Iris pigment epithelial cell (primary cell): ENCODE measurements at places on chromosomes 1 and 21.

DNA sequence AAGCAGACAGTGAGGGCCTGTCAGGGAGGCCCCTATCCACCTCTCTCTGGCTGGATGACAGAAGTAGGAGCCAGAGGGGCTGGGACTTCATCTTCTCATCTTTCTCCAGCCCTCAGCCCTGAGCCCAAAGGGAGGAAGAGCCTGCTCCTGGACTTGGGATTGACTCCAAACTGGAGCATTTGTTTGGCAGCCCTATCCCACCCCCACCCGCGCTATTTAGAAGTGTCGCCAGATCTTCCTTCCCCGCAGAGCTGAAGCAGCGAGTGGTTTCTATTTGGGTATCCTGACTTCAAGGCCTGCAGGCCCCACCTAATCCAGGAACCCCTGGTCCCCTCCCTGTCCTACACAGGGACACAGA, 9.6 kb downstream of the NES start:
- no peak for DNase-seq

DNA sequence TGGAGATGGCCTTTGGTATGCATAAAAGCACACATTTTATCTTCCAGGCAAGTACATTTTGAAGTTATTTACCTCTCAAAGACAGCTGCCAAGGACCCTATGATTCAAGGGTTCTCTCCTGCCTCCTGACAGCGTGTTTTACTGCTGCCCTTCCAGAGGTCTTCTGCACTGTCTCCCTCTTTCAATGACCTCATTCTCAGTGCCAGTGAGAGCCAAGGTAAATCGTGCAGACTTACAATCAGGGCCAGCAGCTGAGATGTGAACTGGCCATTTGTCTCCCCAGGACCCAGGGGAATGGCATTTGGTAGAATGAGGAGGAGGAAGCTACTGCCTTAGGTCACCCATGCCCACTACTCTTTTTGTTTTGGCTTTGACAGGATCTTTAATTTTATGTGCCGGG, 84.2 kb upstream of the FGGY start:
- no peak for DNase-seq

DNA sequence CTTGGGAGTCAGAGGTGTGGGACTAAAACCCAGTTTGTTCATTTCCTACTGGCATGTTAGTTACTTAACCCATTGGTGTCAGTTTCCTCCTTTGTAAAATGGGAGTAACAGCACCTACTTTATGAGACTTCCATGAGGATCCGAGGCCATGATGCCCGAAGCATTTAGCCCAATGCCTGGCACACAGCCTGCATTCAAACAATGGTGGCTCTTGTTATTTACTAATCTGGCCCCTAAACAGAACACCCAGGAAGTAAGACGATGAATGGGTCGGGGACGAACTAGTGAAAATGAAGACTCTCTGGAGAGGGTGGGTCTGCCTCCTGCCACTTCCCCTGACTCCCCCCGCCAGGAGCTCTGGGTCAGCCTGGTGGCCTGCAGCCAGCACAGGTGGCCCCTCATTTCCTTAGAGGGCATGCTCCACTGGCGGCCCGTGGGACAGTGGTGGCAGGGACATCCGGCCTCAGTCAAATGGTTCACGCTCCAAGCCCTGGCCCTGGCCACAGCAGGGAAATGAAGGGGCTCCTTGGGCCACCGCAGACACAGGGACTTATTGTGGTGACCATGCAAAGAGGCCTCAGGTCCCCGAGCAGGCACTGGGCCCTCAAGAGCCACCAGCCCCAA, 9.5 kb upstream of the TAS1R2 start:
- DNase-seq: no peak

DNA sequence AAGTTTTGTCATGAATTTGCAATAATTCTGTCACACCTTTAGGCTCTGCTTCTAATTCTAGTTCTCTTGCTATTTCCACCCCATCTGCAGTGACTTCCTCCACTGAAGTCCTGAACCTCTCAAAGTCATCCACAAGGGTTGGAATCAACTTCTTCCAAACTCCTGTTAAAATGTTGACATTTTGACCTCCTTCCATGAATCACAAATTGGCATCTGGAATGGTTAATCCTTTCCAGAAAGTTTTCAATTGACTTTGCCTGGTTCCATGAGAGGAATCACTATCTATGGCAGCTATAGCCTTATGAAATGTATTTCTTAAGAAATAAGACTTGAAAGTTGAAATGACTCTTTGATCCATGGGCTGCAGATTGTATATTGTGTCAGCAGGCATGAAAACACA, 19.7 kb upstream of the SFT2D2 start:
- no peak for DNase-seq

DNA sequence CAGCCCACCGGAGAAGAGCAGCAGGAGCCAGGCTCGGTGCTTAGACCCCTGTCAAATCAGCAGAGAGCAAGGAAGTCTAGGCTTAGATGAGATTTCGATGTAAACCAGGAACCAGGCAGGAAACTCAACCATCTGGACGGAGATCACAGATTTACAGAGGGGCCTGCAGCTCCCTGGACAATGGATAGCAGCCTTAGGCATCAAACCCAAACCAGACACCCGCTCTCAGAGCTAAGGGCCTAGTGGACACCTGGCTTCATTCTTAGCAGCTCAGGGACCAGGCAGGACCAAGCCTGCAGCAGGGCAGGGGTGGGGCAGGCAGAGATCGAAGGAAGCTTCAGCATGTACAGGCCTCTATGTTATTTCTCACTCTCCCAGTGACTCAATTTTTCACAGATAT, 127.8 kb upstream of the FMN2 start:
- no peak for DNase-seq

- DNase-seq: no peak
Measured at GRCh38 chr1:100757946-100758345, 38.4 kb downstream of the VCAM1 start.

- no peak for DNase-seq
Measured at GRCh38 chr1:158333405-158334155, 2.2 kb upstream of the CD1B start.

DNA sequence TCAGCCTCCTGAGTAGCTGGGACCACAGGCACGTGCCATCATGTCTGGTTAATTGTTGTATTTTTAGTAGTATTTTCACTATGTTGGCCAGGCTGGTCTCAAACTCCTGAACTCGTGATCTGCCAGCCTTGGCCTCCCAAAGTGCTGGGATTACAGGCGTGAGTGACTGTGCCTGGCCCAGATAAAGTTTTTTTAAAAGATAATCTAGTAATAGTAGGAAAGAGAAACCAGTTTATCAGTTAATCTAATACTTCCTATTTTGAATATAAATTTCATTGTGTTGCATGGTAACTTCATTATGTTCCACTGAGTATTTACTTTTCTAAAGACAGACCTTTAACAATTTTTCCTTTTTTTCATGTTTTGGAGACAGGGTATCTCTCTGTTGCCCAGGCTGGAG, 10.0 kb downstream of the RABGAP1L start:
- DNase-seq: no peak

DNA sequence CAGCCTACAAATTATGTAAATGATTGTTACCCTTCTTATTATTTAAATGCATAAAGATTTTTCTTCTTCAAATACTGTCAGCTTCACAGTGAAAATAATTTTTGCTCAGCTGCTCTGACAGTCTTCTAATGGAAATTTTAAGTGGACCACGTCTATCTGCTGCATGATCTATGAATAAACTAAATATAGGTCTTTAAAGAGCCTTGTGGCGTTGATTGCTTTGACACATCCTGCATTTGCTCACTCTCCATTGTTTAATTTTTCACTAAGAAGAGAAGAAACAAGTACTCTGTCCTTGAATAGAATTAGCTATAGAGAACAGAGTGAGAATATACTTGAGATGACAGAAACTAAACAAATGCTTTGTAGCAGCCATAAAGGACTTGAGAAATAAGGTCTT, 826.1 kb downstream of the MRPL39 start:
- no peak for DNase-seq

GRCh38 chr21:36241717-36242116, 78.3 kb upstream of the MORC3 start:
- no peak for DNase-seq

- DNase-seq: no peak
Measured at GRCh38 chr1:53693339-53693738, 45.6 kb downstream of the GLIS1 start.

DNA sequence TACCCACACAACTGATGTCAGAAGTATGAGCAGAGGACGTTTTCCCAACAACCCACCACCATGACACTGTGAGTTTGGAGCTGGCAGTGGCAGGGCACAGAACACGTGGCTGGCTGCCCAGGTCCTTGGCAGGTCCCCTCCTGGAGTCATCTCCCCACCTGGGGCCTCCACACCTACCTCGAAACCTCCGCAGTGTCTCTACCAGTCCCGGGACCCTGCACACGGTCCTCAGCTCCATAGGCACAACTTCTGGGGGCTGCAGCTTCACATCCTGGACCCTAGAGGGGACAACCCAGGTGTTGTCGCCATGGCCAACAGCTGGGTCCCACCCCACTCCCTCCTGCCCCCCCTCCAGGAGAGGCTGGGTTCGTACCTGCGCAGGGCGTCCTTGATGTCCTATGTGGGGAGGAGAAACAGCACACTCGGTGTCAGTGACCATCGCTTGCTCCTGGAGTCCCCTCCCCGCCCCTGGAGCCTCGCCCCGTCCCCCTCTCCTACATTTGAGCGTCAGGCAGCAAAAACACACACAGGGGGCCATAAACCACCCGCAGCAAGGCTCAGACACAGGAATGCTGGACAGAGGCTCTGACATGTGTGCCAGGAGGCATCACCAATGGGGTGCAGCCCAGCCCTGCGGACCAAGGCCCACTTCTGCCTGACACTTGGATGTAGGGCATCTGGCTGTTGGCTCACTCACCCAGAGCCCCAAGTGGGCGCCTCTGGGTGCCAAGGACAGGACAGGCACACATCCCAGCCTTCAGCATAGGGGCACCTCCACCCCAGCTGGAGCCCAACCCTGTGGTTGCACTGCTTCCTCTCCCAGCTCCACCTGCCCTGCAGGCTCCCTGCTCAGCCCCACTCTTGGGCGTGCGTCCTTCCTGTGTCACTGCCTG, 9.6 kb downstream of the TRIM11 start:
- no peak for DNase-seq

GRCh38 chr1:231940116-231940515, 313.5 kb downstream of the DISC1 start:
- DNase-seq: no peak

DNA sequence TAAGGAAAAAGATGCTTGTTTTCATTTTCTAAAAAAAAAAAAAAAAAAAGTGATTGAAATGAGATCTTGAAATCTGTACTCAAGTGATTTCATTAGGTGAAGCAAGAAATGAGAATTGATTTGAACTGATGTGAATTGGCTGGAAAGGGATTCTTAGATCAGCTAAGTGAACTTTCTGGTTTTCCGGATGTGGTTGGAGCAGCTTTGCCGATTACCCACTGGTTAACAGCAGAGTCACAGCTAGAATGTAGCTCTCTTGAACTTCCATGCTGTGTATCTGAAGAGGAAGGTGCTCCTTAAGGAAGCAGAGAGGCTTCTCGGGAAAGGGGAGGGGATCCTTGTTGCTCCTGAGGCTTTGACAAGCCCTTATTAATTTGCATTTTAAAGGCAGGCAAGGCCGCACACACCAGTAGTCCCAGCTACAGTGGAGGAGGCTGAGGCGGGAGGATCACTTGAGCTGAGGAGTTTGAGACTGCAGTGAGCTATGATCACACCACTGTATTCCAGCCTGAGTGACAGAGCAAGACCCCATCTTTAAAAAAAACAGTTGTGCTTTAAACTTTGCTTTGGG, 28.7 kb upstream of the PWP2 start:
- DNase-seq: no peak

DNA sequence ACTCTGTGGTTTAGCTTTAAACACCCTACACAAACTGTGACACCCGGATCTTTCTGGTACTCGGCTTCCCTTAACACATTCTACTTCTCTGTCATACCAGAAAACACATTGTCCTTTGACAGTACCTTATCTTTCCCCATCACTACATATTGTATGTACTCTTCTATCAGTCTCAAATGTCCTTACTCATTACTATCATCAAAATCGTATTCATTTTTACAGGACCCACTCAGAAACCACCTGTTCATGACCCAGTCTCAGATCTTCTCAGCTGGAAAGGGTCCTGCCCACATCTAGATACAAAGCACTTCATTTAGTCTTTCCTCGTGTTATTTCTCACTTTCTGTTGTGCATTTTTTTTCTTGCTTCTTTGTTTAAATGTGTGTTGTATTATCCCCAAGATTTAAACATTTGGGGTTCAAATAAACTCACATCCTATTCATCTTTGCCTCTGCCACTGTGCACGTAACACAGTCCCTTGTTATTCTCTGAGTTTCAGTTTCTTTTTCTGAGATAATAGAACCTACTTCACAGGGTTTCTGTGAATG, 27.7 kb downstream of the CD34 start:
- no peak for DNase-seq

- DNase-seq: peak; percentile 64
Measured at GRCh38 chr1:39901714-39902459, at the start of gene MYCL. TSS of gene MYCL (minus strand) at chr1:39901917. CDS start at chr1:39901434, 483 bp downstream.

GRCh38 chr1:94599095-94599813, 57.7 kb upstream of the F3 start:
- DNase-seq: no peak

DNA sequence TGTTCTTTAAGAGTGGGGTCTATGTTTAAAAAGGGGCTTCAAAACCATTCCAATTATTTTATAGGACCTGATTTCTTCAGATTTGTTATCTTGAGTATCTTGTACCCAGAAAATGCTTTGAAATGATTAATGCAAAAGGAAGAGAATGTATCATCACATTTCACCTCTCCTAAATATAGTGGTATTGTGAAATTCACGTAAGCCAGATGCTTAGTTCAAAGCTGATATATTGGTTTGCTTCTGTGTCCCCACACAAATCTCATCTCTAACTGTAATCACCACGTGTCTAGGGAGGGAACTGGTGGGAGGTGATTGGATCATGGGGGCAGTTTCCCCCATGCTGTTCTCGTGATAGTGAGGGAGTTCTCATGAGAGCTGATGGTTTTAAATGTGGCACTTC, 8.5 kb downstream of the SOAT1 start:
- DNase-seq: peak; percentile 41

- no peak for DNase-seq
Measured at GRCh38 chr1:10620776-10621175, 146.0 kb downstream of the PEX14 start.

DNA sequence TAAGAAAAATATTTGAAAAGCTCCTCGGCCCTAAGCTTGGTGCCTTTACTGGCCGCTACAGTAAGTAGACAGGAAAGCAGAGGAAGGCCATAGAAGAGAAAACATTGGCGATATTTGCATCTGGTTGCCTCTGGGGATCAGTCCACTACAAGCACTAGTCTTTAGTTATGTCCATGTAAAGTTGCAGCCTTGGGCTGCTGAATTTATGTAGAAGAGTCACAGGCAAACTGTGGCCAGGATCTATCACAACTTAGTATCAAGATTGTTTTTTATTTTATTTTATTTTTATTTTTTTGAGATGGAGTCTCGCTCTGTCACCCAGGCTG, 228.7 kb upstream of the CAMK1G start:
- no peak for DNase-seq

- peak; percentile 84 for DNase-seq
Measured at GRCh38 chr1:228275430-228276173, 67.8 kb downstream of the OBSCN start.

DNA sequence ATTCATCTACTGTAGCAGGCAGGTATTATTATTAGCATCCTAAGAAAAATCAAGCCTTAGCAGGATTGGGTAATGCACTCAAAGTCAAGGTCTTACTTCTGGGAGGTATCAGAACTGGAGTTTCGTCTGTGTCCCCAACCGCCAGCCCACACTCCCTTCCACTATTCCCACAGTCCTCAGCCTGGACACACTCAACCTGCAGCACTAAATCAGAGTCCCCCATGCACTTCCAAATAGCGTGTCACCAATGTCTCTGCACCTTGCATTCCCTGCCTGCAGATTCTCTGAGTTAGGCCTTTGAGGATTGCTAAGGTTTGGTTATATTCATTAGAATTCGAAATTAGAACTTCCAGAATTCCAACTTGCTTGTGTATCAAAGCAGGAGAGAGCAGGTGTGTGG, 3.9 kb downstream of the LYPD8 start:
- DNase-seq: no peak
